ENCODE measurements at places on chromosomes 11 and 22.

GRCh38 chr11:89490981-89491690 lies at the start of gene NOX4:
Gene NOX4 (minus strand): TSS chr11:89491375. CDS start chr11:89491246, 129 bp downstream.
- peak; percentile 8 for DNase-seq

DNA sequence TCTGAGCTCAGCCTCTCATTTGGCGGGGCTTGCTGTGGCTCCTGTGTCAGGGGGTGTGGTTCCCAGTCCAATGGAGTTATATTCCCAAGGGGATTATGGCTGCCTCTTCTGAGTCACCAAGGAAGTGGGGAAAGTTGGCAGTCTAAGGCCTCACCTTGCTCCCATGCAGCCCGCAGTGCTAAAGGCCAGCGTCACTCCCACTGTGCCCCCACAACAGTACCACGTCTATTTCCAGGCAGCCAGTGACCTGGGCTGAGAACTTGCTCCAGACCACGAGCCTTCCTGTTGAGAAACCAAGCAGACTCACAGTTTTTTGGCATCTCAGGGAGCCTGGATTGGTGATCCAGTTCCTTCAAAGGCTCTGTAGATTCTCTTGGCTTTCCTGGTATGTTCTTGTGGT lies 45.6 kb downstream of the OR2AT4 start:
- DNase-seq, result no peak

DNA sequence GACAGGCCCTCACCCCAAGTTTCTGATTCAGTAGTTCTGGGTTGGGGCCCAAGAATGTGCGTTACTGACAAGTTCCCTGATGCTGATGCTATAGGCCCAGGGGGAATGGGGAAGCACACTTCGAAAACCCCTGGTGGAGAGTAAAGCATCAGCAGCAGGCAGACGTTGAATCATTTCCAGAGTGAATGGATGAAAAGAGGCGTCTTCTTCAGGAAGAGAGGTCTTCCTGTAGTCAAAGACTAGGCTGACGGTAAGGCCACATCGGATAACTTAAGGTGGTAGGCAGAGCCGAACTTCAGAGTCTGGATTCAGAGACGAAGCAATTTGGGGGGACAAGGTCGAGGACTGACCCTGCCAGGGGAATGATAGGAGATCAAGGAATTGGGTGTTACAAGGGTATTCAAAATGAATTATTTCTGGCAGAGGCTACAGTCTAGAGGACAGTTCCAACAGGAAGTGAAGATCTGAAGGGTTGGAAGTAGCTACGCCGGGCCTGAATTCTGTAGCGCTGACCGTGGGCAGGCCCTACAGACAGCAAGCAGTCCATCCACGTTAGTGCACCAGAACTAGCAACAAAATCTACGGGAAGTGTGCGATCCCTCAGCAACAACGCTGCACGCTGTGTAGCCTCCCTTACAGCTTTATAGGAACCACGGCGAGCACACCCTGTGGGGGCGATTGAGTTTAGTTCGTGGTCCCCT lies 862 bp upstream of the CENATAC start:
- DNase-seq, result peak; percentile 76

DNA sequence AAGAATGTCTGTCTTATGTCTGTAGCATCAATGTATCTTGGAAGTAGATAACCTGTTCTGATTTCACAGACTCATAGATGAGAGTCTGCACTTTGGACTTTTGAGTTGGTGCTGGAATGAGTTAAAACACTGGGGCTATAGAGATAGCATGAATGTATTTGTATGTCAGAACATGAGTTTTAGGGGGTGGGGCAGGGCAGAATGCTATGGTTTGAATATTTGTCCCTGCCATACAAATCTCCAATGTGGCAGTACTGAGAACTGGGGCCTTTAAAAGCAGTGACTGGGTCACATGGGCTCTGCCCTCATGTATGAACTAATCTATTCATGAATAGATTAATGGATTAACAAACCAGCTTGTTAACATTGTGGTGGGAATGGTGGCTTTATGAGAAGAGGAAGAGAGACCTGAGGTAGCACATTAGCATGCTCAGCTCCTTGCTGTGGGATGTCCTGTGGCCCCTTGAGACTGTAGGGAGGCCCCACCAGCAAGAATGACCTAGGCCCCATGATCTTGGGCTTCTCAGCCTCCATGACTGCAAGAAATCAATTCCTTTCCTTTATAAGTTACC lies 15.5 kb upstream of the OR52K1 start:
- no peak for DNase-seq

GRCh38 chr11:2459016-2459725 lies 14.4 kb downstream of the KCNQ1 start:
- no peak for DNase-seq

DNA sequence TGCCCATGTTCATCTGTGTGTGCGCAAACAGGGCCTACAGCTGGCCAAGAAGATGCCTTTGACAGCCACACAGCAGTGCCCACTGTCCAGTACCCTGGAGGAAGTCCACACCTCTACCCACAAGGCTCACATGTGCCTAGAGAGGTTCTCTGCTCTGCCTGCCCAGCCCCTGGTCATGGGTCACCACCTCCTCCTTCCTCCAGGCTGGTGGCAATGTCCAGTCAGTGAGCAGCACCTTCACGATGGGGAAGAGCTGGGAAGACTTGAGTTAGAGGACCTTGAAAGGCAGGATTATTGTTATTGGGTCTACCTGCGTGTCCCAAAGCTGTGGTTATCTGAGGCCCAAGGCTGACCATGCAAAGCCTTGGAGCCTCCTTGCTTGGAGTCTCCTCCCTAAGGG lies 28.4 kb upstream of the TTC12 start:
- DNase-seq, result no peak

GRCh38 chr11:30583476-30584280 lies 2.5 kb downstream of the MPPED2 start:
- DNase-seq, result no peak

DNA sequence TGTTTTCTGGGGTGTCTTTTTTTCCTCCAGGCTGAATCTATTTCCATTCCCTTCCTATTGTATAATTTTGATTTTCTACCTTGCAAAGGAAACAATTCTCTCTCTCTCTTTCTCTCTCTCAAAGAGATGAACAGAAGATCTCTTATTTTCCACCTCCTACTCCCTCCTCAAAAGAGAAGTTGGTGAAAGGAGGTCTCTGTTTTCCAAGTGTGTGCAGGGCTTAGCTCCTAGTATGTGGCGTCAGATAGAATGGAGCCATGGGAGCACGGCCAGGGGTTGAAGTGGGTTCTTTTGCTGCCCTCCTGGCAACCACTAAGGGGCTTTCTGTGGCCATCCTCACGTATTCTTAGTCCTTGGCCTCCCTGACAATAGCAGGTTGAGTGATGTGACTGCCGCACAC lies 480 bp downstream of the TRIM34 start:
- no peak for DNase-seq

- DNase-seq, result no peak
These were observed 45.3 kb upstream of the PPARA start for GRCh38 chr22:46104881-46105493.

DNA sequence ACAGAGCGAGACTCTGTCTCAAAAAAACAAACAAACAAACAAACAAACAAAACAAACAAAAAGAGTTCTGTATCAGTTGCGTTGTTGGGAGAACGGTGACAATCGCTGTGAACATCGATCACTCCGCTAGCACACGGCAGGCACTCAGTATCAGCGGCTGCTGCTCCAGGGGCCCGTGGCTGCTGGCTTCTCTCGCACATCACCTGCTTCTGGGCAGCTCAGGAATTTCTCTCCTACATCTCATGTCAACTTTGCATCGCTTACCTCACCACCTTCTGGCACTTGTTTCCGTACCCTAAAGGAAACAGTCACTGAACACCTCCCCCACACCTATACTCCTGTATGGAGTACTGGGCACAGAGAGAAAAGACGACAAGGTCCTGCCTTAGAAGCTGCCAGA lies 70.3 kb upstream of the WNT7B start:
- DNase-seq, result no peak

GRCh38 chr22:19912271-19912999 lies 29.1 kb upstream of the COMT start:
- DNase-seq, result no peak

DNA sequence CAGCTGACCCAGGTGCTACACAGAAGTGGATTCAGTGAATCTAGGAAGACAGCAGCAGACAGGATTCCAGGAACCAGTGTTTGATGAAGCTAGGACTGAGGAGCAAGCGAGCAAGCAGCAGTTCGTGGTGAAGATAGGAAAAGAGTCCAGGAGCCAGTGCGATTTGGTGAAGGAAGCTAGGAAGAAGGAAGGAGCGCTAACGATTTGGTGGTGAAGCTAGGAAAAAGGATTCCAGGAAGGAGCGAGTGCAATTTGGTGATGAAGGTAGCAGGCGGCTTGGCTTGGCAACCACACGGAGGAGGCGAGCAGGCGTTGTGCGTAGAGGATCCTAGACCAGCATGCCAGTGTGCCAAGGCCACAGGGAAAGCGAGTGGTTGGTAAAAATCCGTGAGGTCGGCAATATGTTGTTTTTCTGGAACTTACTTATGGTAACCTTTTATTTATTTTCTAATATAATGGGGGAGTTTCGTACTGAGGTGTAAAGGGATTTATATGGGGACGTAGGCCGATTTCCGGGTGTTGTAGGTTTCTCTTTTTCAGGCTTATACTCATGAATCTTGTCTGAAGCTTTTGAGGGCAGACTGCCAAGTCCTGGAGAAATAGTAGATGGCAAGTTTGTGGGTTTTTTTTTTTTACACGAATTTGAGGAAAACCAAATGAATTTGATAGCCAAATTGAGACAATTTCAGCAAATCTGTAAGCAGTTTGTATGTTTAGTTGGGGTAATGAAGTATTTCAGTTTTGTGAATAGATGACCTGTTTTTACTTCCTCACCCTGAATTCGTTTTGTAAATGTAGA lies 1.7 kb downstream of the MALAT1 start:
- DNase-seq, result no peak

- DNase-seq, result no peak
These were observed 147.2 kb upstream of the BDNF start for GRCh38 chr11:27847496-27847895.

- DNase-seq, result no peak
These were observed 2.4 kb downstream of the MYRF start for GRCh38 chr11:61754534-61755482.

- DNase-seq, result no peak
These were observed 23.1 kb upstream of the FZD4 start for GRCh38 chr11:86978247-86978646.

DNA sequence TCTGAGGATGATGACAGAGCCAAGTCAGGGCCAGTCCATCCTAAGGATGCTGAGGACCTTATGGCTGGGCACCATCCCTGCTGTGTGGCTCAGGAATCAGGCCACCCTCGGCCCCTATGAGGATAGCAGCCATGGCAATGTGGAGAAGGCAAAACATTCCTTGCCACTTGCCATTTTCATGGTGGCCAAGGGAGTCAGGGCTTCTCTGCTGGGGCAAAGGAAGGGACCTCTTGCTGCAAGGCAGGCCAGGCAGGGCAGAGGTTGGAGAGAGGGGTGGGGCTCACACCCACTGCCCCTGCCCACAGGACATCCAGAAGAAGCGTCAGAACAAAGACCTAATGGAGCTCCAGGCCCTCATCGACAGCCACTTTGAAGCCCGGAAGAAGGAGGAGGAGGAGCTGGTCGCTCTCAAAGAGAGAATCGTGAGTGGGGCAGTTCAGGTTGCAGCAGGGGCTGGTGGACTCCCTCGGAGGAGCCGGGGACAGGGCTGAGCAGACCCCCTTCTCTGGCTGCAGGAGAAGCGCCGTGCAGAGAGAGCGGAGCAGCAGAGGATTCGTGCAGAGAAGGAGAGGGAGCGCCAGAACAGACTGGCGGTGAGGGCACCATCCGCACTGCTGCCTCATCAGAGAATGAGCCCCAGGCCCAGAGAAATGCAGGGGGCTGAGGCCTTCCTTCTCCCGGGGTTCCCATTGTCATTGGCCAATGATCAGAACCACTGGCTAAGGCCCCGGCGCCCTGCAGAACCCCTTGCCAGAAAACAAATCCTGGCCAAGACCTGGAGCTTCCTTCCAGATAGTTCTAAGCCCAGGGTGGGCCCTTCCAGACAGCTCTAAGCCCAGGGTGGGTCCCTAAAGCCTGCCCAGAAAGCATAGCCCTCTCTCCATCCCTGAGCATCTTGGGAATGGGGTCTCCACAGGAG lies 13.5 kb upstream of the MRPL23 start:
- no peak for DNase-seq

All from GM20000 (cell line).